Thoracic aorta (tissue), 2 donors: ENCODE measurements at places on chromosomes 1 and 21.
A peak's percentile ranks its signal among the peaks of the same experiment; 100 is the strongest.

- DNase-seq, result no peak
These were observed 1183.4 kb downstream of the AMY1C start for GRCh38 chr1:104932949-104933679.

GRCh38 chr1:109630081-109630897 is 10.7 kb downstream of the AMPD2 start:
- DNase-seq, result no peak

DNA sequence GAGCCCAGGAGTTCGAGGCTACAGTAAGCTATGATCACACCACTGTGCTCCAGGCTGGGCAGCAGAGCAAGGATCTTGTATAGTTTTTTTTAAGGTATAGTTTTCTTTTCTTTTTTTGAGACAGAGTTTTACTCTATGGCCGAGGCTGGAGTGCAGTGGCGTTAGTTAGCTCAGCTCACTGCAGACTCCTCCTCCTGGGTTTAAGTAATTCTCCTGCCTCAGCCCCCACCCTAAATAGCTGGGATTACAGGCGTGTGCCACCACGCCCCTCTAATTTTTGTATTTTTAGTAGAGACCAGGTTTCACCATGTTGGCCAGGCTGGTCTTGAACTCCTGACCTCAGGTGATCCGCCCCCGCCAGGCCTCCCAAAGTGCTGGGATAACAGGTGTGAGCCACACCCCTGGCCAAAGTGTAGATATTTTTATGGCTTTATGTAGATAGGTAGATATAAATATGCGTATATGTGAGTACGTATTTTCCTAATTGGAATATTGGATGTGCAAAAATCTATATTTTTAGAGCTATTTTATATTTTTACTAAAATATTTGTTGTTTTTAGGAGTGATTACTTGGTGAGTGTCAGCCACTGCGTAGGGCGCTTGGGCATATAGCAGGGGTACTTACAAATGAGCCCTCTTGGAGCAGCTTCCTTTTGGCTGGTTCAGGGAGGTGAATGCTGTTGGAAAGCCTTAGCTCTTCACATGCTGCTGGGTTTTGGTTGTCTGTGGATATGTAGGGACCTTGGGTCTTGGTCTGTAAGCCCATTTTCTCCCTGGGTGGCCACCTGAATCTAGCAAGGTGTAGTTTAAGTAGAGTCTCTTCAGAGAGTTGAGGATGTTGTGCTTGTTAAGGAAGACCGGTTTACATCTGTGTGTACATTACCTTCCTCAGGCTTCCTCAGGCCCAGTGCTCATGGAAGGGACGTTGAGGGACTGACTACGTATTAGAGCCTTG is 9.5 kb downstream of the KDM4A start:
- no peak for DNase-seq

DNA sequence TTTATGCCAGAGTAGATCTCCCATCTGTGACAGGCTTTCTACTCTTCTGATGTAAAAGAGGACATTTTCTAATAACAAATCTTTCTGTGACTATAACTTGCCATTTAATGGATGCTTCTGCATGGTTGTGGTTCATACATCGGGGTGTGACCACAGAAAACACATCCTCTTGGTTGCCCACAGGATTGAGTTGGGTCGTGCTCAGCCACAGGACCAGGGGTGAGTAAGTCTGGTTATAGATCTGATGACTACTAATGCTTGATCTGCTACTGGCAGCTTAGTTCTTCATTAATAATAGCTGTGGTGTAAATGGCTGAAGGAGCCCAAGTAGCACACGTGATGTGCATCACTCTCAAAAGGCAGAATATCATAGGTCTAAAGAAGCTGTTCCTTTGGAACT is 328.2 kb downstream of the RWDD3 start:
- DNase-seq, result no peak

GRCh38 chr1:78758506-78758905 is 108.9 kb downstream of the IFI44 start:
- DNase-seq, result no peak

- no peak for DNase-seq
These were observed 156.9 kb downstream of the PPP1R12B start for GRCh38 chr1:202505356-202505755.

- DNase-seq, result no peak
These were observed 5.0 kb downstream of the DENND1B start for GRCh38 chr1:197770243-197770642.

DNA sequence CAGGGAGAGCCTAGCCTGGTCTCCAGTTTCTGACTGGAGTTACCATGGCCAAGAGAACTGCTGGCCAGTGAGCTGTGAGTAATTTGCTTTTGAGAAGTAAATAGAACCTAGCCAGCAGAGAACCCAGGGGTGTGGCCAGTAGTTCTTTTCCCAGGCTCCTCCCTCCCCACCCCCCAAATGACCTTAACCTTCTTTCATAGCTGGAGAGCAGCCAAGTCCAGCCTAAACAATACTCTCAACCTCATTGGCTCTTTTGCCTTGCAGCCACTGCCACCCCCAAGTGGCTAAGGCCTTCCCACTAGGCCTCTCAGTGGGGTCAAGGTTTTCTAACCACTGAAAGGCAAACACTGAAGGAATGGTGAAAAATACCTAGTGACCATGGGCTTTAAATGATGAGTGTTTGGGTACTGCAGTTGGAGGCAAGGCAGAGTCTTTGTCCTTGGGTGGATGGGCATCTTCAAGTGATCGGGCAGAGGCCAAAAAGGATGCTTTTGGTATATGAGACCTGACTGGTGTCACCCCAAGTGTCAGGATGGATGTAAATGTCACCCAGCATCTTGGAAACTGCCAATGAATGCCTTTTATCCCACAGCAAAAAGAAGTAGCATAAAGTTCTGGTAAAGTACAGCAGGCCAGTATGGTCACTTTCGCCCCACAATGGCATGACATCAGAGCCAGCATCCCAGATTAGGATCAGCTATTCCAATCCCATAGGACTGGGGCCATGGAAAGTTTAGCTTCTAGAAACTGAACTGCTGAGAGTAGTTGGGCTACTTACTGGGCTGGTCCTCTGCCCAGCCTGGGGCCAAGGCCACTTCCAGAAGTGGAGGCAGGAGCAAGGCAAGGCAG is 3.5 kb upstream of the PIGV start:
- no peak for DNase-seq

DNA sequence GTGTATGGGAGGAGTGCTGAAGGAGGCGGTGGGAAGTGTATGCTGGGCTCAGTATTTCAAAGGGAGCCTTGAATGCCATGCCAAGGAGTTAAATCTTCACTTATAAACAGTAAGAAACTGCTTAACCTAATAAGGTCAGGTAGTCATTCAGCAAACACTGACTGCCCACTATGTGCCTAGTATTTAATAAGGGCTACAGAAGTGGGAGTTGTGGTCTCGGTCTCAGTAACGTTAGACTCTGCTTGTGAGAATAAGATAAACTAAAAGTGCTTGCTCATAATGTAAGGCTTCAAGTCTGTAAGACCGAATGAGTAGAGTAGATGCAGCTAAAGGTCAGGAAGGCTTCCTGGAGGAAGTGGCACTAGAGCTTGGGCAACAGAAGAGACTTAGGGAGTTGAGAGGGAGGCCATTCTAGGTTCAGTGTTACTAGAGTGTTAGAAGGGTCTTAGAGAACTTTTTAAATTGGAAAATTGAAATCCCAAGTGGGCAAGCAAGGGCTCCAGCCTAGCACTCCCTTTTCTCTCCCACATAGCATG is 6.0 kb downstream of the MARCKSL1 start:
- DNase-seq, result no peak

- no peak for DNase-seq
These were observed 144.3 kb downstream of the CD247 start for GRCh38 chr1:167373986-167374385.

- DNase-seq, result no peak
These were observed 228.8 kb downstream of the DNM3 start for GRCh38 chr1:172070055-172070454.

GRCh38 chr21:16241479-16241963 is 511.7 kb downstream of the USP25 start:
- no peak for DNase-seq

GRCh38 chr1:56645677-56646305 is 677 bp downstream of the PRKAA2 start:
- DNase-seq, result no peak

DNA sequence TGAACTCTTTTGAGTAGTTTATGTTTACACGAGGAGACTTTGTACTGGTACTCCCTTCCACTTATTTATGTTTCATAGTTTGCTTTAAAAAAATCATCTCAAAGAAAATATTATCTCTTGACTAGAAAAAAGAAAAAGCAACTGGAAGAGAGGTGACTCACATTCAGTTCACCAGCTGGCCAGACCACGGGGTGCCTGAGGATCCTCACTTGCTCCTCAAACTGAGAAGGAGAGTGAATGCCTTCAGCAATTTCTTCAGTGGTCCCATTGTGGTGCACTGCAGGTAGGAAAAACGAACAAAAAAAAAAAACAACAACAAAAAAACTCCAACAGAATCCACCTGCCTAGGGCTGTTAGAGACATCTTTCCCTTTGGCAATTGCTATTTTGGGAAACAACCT is 102.9 kb downstream of the PTPRC start:
- DNase-seq, result no peak

- no peak for DNase-seq
These were observed 78.7 kb downstream of the PIK3R3 start for GRCh38 chr1:46053734-46054133.

DNA sequence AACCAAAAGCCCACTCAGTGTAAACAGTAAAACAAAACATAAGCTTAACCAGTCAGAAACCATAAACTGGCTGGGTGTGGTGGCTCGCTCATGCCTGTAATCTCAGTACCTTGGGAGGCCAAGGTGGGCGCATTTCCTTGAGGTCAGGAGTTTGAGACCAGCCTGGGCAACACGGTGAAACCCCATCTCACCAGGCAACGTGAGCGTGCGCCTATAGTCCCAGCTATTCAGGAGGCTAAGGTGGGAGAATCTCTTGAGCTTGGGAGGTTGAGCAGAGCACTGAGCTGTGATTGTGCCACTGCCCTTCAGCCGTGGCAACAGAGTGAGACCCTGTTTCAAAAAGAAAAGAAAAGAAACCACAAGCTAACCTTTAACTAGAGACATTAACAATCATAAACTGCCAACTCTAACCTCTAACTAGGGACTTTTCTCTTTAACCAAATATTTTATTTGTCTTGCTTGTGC is 13.1 kb upstream of the PRRC2C start:
- DNase-seq, result no peak

- DNase-seq, result no peak
These were observed at the start of gene POMGNT1 for GRCh38 chr1:46197964-46198811. POMGNT1 (minus strand) TSS chr1:46198434; CDS start chr1:46197821, 613 bp downstream.

GRCh38 chr21:14056771-14057191 is 154.0 kb downstream of the LIPI start:
- DNase-seq, result no peak

- no peak for DNase-seq
These were observed 73.8 kb downstream of the BCAR3 start for GRCh38 chr1:93607814-93608186.

- no peak for DNase-seq
These were observed 5.0 kb upstream of the H6PD start for GRCh38 chr1:9229549-9229948.

DNA sequence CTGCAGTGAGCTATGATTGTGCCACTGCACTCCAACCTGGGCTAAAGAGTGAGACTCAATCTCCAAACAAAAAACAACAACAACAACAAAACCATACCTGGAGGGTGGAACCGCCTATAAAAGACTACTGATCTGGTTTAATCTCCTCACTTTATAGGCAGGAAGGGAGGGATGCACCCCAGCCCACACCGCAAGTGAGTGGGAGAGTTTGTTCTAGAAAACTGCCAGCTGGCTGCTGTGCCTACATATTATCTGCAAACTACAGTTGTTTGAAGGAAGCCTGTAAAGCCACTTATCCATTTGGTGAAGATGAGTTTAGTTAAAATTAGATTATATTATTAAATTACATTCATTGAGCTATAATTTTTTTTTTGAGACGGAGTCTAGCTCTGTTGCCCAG is 9.1 kb upstream of the SRSF10 start:
- DNase-seq, result no peak

DNA sequence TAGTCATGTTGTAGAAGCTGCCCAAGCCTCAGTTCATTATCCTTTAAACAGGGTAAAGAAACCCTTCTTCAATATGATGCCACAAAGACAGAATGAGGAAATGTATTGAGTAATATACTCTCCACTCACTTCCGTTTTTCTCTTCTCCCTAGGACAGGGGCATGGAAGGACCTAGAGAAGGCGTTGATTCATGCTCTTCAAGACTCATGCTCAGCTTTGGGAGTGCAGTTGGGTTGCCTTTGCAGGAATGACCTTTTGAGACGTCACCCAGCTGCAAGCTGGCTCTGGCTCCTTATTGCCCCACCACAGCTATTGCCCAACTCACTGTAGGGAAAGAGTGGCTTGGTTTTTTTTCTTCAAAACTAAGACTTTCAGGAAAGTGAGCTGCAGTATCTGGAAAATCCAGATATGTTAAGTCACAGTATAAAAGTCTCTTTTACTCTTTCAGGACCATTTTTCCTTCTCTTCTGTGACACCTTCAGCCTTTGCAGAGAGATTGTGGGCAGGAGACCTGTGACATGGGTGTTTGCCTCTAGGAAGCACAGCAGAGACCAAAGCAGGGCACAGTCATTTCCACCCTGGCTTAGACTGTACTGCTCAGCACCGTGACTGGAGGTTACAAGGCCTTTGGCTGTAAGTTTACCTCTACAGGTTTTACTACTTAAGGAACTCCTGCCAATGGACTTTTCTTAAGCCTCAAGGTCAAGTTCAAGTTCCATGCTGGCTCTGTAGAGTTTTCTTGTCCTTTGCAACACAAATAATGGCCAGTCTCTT is 39.5 kb downstream of the XCL2 start:
- peak; percentile 21 for DNase-seq

DNA sequence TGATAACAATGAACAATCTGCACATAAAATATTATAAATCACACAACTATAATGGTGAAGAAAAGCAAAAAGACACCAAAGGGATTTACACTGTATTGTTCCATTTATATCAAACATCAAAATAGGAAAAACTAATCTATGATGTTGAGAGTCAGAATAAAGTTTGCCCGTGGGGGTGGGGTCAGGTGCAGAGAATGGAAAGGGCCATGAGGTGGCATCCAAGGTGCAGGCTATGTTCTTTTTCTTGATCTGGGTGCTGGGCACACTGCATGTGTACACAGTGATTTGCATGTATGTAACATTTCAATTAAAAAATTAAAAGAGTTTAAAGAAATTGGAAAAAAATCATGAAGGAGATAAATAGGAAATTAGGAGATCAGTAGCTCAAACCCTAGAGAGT is 127.3 kb downstream of the DSCAM start:
- DNase-seq, result no peak

- no peak for DNase-seq
These were observed 12.8 kb downstream of the ZFP69B start for GRCh38 chr1:40462956-40463590.

DNA sequence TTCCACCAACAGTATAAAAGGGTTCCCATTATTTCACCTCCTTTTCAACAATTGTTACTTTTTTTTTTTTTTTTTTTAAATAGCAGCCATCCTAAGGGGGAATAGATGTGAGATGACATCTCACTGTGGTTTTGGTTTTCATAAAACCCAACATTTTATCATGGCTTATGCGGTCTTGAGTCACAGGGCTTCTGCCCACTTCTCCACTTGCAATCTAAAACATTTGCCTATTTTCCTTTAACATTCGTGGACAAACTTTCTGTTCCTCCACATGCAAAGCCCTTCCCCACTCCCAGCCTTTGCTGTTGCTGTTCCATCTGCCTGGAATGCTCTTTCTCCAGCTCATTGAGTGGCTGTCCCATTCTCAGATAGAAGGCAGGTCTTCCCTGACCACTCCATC is 239.7 kb upstream of the KCNK2 start:
- DNase-seq, result no peak

- no peak for DNase-seq
These were observed 50.2 kb downstream of the MRPS6 start for GRCh38 chr21:34123609-34124008.
